ENCODE measurements at places on chromosomes 2 and 18.
A peak's percentile ranks its signal among the peaks of the same experiment; 100 is the strongest.

DNA sequence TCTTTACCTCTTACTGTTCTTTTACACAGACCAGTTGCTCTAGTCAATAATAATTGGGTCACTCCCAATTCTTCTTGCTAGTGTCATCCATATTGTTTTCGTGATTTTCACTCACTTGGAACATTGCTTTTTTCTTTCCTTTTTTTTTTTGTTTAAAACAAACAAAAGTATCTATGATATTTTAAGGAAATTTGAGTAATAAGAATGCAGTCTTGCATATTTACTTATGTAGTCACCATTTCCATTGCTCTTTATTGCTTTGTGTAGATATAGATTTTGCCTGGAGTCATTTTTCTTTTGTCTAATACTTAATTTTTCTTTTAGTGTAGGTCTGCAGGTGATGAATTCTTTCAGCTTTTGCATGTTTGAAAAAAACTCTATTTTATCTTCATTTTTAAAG lies 71.9 kb downstream of the WDR7 start:
- DNase-seq, result no peak

GRCh38 chr2:238652771-238653157 lies 195.1 kb upstream of the TWIST2 start:
- DNase-seq, result no peak

GRCh38 chr2:8514796-8515758 lies 166.8 kb upstream of the ID2 start:
- no peak for DNase-seq

DNA sequence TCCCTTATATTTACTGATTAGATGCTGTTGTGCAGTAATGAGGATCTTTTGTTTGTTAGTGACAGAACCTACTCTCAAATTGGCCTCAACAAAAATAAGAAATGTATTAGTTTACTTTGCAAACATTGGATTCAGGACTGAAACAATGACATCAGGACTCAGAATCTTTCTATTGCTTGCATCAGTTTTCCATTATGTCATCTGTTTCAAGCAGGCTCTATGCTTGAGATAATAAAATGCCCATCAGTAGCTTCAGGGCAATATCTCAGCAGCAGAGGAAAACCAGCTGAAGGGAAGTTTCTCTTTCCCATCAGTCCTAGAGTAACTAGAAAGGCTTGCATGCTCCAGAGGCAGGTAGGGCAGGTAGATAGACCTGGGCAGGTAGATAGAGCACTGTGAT lies 375.5 kb upstream of the SLC8A1 start:
- no peak for DNase-seq

- no peak for DNase-seq
Observed at GRCh38 chr2:196239622-196240587, 68.5 kb upstream of the STK17B start.

DNA sequence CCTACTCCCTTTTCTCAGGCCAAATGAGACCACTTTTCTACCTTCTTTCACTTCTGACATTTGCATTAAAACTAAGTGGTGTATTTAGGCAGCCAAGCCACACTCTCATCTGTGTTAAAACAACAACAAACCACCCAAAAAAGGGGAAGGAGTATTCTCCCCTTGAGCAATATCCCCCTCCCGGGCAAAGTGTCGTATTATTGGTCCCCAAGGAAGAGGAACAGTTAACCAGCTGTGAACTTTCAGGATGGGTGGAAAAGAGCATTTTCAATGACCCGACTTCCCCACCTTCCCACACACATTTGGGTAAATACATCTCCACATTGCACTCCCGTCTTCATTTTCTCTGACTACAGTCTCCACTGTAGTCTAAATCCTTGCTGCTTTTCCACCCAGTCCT lies 44.3 kb downstream of the FEZ2 start:
- no peak for DNase-seq

DNA sequence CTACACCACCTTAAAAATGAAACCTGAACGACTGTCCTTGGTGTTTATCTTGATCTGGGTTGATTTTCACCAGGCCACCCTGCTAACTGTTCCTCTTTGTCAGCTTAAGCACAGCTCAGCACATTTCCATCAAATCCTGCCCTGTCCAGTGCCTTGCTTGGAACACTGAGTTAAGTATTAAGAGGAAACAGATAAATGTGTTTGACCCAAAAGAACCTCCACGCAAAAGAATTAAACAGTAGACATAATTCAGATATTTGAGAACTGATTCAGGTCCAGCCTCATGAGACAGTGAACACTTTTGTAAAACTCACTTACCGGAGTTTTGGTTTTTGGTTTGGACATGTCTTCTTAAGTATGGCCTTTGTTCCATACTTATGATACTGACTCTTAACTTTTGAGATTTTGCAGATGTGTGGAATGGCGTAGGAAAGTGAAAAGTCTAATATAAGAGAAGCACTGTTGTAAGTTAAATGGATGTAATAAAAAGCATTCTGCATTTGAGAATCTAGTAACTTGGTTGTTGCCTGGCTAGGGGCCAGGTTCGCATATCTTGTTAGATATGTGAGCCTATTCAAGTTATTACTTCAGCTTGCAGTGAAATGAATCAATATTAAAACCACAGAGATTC lies 88.9 kb upstream of the SERPINE2 start:
- DNase-seq, result no peak

- no peak for DNase-seq
Observed at GRCh38 chr18:51125976-51126375, 71.5 kb downstream of the MEX3C start.

- DNase-seq, result no peak
Observed at GRCh38 chr2:20509770-20510490, 63.1 kb downstream of the RHOB start.

- DNase-seq, result no peak
Observed at GRCh38 chr2:21301871-21302455, 178.2 kb downstream of the TDRD15 start.

DNA sequence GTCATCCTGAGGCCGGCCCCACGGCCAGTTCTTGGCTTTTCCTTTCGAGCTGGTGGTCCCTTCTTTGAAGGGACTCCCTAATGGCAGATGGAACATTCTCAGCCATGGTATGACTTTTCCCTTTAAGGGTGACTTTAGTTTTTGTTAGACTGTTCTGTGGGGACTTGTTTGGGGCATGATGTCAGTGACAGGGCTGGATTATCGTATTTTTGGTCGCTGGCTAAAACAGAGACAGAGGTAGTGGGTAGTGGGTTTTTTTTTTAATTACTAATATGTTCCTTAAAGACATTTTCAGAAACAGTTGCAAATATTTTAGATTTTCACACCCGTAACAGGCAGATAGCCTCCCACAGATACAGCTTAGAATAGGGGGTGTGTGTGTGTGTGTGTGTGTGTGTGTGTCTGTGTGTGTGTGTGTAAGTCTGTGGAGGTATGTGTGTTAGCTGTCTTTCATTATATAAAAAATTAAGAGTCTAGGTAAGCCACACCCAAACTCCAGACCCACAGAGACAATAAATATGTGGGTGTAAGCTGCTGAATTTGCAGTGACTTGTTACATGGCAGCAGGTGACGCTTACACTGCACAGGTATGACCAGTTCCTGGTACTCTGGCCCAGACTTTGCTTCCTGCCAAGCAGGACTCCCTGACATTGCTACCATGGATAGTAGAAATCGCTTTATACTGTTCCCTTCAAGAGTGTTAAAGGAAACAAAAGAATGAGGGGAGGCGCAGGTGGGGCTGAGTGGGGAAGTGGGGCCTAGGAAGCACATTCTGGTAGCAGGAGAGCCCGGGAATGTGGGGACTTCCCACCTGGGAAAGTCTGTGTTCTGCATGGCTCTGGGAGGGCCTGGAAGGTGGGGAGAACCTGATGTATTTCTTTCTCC lies 20.9 kb downstream of the NCK2 start:
- no peak for DNase-seq

GRCh38 chr2:27875089-27875881 lies 14.9 kb downstream of the RBKS start:
- DNase-seq, result no peak

GRCh38 chr2:67243919-67244318 lies 153.2 kb upstream of the ETAA1 start:
- no peak for DNase-seq

DNA sequence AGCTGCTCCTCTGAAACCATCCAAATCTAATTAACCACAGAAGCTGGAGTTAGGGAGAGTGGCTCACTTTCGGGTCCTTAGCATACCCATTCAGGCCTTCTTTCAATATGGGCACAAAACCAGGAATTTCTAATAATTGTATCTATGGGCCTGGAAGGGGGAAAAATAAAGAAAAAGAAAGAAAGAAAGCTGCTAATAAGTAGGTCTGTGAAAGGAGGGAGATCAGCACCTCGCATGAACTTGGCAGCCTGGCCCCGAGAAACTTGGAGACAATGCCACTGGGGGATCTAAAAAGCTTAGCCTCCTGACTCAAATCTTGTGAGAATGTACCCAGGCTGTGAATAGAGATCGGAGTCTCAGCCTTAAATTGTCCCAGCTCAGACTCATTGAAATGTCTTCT lies 252.1 kb upstream of the SLC14A2 start:
- DNase-seq, result no peak

- no peak for DNase-seq
Observed at GRCh38 chr2:71071681-71072398, 3.4 kb downstream of the NAGK start.

DNA sequence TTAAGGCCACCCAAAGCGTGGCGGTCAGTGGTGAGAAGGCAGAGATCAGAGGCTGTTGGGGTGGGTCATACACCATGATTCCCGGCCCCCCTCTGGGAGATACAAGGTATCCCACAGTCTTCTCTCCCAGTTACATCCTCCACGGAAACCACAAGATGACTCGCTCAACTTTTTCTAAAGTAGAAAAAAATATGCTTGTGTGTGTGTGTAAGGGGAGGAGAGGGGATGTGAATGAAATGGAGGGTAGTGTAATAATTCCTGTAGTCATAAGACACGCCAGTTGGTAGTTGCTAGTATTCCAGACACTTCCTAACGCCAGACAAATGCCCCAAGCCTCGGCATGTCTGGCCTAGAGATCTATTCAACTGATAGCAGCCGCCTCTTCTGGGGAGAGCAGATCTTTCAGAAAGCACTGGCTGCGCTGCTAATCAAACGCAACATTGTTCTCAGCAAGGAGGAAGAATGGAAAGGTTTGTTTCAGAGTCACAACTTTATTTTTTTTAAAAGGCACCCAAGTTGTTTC lies 143.5 kb downstream of the TGIF1 start:
- no peak for DNase-seq

DNA sequence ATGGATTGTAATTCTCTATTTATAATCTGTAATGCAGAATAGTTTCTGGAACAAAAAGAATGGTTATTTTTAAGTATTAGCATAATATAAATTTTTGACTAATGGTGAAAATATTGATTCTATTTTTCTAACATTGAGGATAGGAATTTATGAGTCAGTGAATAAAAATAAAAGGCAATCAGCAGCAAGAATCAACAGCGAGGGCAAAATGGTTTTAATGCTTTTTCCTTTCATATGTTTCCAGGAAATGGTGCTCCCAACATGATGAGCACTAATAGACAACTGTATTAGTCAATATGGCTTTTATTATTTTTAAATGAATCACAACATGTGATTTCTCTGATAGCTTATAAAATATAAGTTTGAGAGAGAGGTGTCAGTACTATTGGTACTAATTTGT lies 90.7 kb upstream of the TFPI start:
- DNase-seq, result no peak

GRCh38 chr18:44518091-44518615 lies 162.5 kb upstream of the SETBP1 start:
- DNase-seq, result no peak

DNA sequence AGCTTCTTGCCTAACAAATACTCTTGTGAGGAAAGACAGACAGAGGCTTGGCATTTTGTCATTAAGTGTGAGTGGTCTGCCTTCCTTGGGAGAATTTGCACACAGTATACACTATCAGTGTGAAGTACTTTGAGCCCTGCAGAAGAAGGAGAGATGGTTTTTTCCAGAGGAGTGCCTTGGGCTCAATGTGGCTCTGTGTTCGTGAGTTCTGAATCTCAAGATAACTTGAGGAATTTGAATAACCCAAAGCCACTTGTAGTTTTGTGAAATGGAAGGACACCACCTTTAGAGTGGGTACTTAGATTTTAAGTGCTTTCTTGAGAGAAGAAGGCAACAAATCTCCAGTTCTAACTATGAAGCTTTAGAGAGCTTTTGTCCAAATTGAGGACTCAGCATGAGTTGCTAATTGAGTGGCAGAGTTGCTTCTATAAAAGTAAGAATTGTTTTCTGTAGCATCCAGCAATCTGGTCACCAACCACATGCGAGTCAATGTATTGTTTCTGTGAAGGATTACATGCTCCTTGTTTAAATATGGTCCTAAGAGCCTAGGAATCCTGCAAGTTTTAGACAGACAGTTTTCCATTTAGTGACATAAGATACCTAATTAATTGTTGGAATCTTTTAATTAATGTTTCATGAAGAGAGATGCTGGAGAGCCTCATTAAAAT lies 68.3 kb downstream of the BABAM2 start:
- no peak for DNase-seq

DNA sequence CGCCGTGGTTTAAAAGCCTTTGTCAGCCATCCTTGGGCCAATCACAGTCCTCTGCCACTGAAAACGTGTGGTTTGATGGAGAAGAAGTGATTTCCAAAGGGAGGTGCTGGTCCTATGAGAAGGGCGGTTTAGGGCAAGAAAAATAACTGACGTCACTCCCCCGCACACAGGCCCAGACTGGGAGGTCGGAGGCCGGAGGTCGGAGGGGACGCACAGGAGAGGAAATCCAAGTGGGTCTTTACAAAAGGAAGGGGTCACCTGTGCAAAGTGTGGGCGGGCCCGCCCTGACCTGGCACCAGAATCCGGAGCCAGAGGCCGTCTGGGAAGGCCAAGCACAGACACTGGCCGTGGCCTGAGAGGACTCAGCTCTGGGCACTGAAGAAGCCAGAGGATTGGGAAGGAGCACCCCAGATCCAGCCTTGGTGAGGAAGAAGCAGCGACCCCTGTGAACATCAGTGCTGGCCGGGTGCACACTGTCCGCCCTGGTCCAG lies 18.0 kb upstream of the KCNG2 start:
- DNase-seq, result no peak

DNA sequence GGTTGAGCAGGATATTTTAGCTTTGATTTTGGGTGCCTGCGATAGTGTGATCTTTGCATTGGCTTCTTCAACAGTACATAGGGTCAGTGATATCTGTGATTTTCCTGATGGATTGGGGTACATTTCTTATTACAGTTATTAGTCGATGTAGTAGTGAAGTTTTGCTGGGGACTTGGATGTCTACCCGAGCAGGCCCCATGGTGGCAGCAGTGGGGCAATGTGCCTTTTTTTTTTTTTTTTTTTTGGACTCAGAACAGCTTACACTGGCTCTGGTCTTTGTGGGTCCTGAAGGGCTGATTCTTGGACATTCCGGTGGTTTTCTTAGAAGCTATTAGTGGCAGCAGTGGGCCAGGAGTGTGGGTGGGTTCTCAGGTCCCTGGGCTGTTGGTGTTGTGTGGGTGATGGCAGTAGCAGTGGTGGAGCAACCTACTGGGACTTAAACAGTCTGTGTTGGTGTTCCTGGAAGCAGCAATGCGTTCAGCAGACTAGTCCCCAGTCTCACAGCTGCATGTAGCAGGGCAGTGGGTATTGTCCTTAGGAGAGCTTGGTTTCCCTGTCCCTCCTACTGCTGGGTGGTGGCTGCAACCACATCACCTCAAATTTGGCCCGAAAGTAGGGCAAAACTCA lies 53.7 kb upstream of the SLC4A10 start:
- no peak for DNase-seq

GRCh38 chr18:78408623-78409022 lies 571.0 kb upstream of the SALL3 start:
- DNase-seq, result peak; percentile 4

Measured in NCI-H1092 (cell line).